Immature natural killer cell (primary cell): ENCODE measurements at places on chromosomes 4 and X.

- DNase-seq: no peak
Measured at GRCh38 chr4:168585168-168586091, 88.6 kb downstream of the PALLD start.

- DNase-seq: no peak
Measured at GRCh38 chrX:8657883-8658282, 74.1 kb downstream of the ANOS1 start.

DNA sequence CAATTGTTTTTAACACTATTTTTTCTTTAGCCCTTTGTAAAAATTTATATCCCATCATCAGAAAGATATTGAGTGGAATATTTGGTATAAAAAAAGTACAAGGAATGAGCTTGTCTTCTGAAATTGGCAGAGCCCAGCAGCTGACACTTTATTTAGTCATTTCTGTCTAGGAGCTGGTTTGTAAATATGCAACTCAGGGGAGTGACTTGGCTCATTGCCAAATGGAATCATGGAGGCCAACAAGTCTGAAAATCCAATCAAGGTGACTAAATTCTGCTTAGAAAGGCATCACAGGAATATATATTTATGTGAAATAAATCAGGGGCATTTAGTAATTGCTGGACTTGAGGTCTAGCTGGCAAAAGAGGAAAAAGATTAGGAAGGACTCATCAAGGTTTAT is 74.4 kb downstream of the OTC start:
- DNase-seq: no peak

- DNase-seq: no peak
Measured at GRCh38 chr4:76781698-76782595, 116.0 kb downstream of the SOWAHB start.

DNA sequence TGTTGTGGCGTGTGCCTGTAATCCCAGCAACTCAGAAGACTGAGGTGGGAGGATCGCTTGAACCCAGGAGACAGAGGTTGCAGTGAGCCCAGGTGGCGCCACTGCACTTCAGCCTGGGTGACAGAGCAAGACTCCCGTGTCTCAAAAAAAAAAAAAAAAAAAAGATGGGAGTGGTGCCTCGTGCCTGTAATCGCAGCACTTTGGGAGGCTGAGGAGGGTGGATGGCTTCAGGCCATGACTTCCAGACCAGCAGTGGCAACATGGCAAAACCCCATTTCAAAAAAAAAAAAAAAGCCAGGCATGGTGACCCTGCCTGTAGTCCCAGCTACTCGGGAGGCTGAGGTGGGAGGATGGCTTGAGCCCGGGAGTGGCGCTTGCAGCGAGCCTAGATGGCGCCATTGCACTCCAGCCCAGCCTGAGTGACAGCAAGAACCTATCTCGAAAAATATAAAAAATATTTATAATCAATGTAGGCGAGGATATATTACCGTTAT is 27.0 kb downstream of the EIF2S3 start:
- peak; percentile 27 for DNase-seq

GRCh38 chr4:7261087-7261486 is 68.7 kb downstream of the SORCS2 start:
- DNase-seq: no peak

GRCh38 chr4:2306773-2307410 is 45.0 kb upstream of the MXD4 start:
- DNase-seq: no peak

- no peak for DNase-seq
Measured at GRCh38 chr4:154329268-154329868, 162.2 kb downstream of the DCHS2 start.

GRCh38 chrX:44874420-44875184 is 1.6 kb downstream of the KDM6A start:
- peak; percentile 51 for DNase-seq

GRCh38 chr4:107818301-107818910 is 6.3 kb upstream of the SGMS2 start:
- no peak for DNase-seq

DNA sequence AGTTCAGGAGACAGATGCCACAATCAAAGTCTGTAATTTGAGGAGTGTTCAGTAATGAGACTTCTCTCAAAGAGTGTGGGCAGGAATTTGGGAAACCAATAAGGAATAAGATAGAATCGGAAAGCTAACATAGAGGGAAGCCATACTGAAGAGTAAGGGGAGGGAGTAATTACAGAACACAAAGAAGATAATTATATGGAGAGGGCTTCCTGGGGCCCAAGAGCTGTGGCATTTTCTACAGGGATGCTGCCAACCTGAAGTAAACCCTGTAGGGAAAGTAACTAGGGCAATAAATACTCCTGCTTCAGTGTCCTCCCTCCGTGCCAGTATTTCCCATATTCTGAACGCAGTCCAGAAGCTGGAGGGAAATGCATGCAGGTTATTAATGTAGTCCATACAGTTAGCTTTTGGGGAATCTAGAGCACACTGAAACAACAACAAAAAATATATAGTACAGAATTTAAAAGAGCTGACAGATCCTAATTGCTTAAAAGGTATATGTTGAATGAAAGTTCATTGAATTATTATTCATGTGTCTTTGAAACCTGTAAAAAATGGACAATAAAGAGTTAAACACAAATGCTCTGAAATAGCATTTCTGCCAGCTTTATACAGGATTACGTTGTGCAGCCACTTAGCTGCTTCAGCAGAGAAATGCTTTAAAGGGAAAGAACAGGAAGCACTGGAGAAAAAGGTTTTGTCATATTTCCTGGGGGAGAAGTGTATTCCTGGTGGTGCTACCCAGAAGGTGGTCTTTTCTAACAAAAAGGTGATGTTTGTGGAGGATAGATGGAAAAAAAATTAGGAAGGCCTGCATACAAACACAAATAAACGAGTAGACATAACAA is 48.0 kb downstream of the CXXC4 start:
- DNase-seq: no peak

DNA sequence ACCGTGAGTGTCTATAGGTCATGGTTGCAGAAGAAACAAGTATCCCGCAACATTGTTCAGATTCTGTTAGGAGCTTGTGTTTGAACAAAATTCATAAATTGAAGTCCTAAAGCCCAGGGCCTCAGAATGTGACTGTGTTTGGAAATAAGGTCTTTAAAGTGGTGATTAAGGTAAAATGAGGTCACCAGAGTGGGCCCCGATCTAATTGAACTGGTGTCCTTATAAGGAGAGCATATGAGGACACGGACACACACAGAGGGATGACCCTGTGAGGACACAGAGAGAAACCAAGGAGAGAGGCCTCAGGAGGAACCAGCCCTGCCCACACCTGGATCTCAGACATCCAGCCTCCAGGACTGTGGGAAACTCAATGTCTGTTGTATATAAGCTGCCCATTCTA is 76.9 kb downstream of the DHRSX start:
- DNase-seq: no peak

- no peak for DNase-seq
Measured at GRCh38 chr4:156195914-156196313, 242.2 kb upstream of the CTSO start.

- no peak for DNase-seq
Measured at GRCh38 chr4:21097865-21098264, 397.6 kb downstream of the PACRGL start.

DNA sequence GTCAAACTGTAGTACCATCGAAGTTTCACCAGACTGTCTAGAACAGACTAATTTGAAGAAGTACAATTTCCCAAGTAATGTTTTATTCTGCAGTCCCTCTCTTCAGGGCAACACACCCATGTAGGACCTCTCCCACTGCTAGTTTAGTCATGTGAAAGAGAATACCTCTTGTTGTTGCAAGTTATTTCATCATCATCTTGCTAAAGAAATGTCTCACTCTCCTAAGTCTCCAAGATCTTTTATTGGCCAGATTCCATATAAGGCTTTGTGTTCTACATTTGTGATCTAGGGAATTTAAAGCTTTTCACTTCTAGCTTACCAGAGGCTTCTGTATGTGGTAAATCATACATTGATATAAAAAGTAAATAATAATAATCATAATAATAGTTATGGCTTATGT is 745.3 kb upstream of the MAGEB2 start:
- DNase-seq: no peak

GRCh38 chr4:61407642-61408618 is 207.8 kb downstream of the ADGRL3 start:
- no peak for DNase-seq

DNA sequence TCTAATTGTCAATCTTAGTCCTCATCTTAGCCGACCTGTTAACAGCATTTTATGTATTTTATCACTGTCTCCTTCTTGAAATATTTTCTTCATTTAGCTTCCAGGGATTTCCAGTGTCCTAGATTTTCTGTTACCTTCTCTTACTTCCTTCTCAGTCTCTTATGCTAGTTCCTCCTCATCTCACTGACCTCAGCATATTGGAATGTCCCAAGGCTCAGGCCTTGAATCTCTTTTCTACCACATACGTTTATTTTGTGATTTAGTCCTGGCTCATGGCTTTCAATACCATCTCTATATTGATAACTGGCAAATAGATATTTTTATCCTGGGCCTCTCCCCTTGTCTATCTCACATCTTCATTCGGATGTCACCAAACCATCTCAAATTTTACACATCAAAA is 61.1 kb downstream of the IQCM start:
- DNase-seq: no peak

DNA sequence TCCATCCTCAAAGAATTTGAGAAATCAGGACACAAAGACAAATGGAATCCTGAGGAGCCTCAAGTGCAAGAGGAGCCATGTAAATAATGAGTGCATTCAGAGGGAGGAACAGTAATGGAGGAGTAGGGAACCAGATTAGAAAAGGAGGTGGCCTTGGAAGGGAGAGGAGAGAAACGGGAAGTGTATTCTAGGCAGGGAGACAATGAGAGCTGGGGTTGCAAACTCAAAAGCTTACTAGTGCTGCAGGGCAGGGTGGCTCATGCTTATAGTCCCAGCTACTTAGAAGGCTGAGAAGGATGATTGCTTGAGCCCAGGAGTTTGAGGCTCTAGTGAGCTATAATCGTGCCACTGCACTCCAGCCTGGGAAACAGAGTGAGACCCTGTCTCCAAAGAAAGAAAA is 113.2 kb upstream of the LSM6 start:
- no peak for DNase-seq

DNA sequence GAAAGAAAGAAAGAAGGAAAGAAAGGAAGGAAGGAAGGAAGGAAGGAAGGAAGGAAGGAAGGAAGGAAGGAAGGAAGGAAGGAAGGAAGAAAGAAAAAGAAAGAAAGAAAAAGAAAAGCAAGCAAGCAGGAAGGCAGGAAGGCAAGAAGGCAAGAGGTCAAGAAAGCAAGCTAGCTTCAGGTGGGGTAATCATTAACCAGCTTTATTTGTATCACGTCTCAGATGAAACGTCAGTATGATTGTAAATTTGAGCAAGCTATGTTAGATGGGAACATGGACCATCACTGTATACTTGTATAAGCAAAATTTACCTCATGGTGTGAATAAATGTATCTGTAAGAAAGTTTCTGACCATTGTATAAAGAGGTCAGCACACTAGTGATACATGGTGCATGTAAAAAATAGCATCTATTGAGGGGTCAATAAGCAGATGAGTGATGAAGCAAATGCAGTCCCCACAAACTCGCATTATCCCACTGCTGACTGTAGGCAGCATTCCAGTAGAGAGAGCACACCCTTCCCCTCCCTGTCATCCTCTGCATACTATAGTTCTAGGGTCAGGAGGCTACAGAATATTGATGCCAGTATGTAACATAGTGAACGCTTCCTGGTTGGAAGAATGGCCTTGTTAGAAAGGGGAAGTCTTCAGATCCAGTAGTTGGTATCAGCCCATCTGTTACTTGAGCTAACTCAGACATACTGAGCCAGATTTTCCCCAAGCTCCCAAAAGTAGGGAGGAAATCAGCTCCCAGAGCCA is 16.5 kb upstream of the KLHL34 start:
- DNase-seq: no peak

- no peak for DNase-seq
Measured at GRCh38 chr4:153223930-153224329, 19.7 kb downstream of the TRIM2 start.

GRCh38 chr4:78534286-78534955 is 17.1 kb upstream of the ANXA3 start:
- no peak for DNase-seq

- no peak for DNase-seq
Measured at GRCh38 chr4:101210331-101210730, 137.0 kb downstream of the PPP3CA start.

DNA sequence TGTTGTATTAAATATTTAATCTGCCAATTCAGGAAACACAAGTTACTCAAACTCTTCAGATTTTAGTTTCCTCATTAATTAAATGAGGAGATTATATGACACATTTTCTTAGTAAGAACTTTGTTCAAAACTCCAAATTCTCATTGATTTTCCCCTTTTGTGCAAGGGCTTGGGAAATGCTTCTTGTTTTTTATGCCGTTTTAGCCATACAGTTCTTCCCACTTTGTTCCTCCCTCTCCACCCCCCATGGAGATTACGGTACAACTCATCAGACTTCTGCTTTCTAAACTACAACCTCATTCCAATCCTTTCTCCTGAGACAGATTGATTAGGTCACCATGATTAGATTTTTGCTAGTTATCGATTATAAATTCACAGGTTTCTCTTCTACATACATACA is 10.9 kb upstream of the BBS7 start:
- no peak for DNase-seq

GRCh38 chrX:130676861-130677260 is 226.1 kb downstream of the ENOX2 start:
- DNase-seq: no peak

- no peak for DNase-seq
Measured at GRCh38 chr4:88865046-88865445, 167.4 kb upstream of the NAP1L5 start.

GRCh38 chrX:150683536-150684146 is 9.6 kb upstream of the MTMR1 start:
- peak; percentile 44 for DNase-seq

- DNase-seq: no peak
Measured at GRCh38 chr4:133102043-133102442, 47.1 kb upstream of the PCDH10 start.

- DNase-seq: no peak
Measured at GRCh38 chr4:170011921-170012628, 14.1 kb downstream of the MFAP3L start.

DNA sequence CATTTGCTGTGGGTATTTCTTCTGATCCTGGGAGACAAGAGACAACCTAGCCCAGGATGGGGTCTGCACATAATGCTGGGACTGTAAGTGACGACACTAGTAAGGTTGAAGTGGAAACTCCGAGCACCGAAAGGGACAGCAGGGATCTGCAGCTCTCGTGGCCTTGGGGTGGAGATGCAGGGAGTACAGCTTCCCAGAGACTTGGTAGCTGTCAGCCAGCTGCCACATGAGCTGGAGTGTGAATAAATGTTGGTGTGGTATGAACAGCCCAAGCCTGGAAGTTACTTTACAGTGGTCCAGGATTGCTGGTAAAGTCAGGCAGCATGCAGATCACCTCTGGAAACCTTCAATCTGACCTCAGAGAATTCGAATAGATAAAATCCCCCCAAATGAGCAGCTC is 97.6 kb downstream of the FAM193A start:
- DNase-seq: no peak

GRCh38 chr4:121863799-121864198 is 6.5 kb downstream of the BBS7 start:
- no peak for DNase-seq

GRCh38 chr4:56705966-56706365 is 24.9 kb upstream of the HOPX start:
- no peak for DNase-seq

- no peak for DNase-seq
Measured at GRCh38 chr4:106183551-106183950, 132.5 kb downstream of the TBCK start.
